ENCODE measurements at places on chromosomes 7 and 10. TPM values are rescaled to one million over a fixed set of nuclear protein-coding genes. Genes with fewer than 3 reads are reported as not detected.
A peak's percentile ranks its signal among the peaks of the same experiment; 100 is the strongest.

FAM25A gene
- total RNA-seq = not detected

IQUB gene
- 0.88 TPM for total RNA-seq

BUD23 gene
- total RNA-seq = 36.9 TPM

- peak; percentile 34 for DNase-seq
Observed at GRCh38 chr7:40604601-40605438, 470.0 kb downstream of the SUGCT start.

DNA sequence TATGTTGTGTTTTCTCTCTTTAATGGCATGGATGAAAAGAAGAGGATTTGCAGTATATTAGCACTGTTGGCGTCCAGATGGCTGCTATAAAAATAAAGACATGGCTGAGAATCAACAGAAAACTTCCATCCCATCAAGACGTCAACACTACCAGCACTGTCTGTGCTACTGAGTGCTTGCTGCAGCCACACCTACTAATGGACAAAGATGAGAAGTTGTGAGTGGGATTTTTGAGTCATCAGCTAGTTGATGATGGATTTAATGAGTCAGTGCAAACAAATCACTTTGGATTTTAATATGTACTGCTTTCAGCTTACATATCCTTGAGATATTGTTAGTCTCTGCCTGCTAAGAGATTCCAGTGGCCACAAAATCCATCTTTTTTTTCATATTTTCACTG lies 631.0 kb upstream of the ANKRD30A start:
- DNase-seq = peak; percentile 72

- DNase-seq = no peak
Observed at GRCh38 chr10:127952575-127952869, 45.6 kb downstream of the PTPRE start.

GRCh38 chr7:64653721-64654401 lies 12.1 kb upstream of the ZNF107 start:
- no peak for DNase-seq

GRCh38 chr10:58981846-58982245 lies 194.6 kb upstream of the PHYHIPL start:
- no peak for DNase-seq

DNA sequence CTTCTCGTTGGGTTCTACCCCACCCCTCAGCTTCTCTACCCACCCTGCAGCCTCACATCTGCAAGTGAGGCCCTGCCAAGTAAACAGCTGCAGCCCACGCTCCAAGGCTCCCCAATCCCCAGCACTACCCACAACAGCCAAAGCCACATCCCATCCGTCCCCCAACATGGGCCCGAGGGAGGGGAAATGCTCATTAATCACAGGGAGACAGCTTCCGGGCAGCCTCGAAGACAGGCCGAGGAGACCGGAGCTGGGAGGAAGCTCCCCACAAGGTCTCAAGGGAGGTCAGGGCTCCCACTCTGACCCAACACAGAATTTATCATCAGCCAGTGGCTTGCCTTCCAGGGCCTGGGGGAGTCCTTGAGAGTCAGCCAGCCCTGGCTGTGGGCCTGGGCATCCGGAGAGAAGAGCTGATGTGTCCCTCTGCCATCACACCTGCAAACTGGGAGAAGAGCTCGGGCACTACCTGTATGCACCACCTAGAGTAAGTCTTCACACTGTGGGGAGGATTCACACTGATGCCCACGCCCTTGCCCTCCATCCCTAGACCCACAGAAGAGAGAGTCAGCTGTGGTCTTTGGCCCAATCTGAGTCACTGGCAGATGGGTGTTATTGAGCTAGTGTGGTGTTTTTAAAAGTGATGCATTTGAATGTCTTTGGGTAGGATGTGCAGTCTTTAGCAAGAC lies 115.5 kb upstream of the ZMIZ1 start:
- peak; percentile 89 for DNase-seq

- DNase-seq = no peak
Observed at GRCh38 chr7:140218656-140219055, 41.9 kb upstream of the KDM7A start.

All from osteoblast (primary cell).